ENCODE measurements at places on chromosomes 16 and 17. TPM values are rescaled to one million over a fixed set of nuclear protein-coding genes. Genes with fewer than 3 reads are reported as not detected.

DNA sequence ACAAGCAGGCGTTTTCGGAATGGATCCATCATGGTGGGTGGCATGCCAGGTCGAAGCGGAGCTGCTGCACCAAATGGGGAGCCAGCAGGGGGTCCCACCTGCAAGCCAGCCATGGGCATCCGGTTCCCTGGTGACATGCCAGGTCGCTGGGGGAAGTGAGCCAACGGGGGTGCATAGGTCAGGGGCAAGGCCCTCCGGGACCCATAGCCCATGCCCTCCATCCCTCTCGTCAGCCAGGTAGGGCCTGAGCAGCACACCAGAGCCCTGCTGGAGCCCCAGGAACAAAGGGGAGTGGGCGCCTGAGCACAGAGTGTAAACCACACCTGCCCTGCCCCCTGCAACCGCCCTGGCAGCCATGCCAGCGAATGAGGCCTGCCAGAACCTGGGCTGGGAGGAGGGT is 5.0 kb downstream of the SMARCD2 start:
- H3K4me3 ChIP-seq: no peak overlapping the region
- H3K27ac ChIP-seq: no peak overlapping the region
- DNase-seq: no peak
- peaks cover 31% of the 10 kb centered on the region for H3K4me1 ChIP-seq

DNA sequence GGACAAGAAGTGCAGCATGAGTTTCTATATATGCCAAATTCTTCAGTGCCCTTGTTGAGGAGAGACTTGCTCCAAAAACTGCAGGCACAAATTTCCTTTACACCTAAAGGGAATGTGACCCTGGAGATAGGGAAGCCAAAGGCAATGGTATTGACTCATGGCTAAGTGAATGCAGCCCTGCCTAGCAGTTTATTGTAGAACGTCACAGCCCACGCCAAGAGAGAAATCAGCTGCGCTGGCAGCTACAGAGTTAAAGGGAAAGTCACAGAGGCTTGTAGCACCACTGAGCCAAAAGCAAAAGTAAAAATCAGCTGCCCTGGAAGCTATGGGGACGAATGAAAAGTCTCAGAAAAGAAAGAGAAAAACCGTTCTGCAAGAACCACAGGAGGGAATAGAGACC is 10.1 kb downstream of the POLR3K start:
- no peak overlapping the region for H3K4me3 ChIP-seq
- no peak for DNase-seq
- H3K27me3 ChIP-seq: no peaks in the 10 kb centered on the region
- H3K27ac ChIP-seq: no peak overlapping the region

- H3K27me3 ChIP-seq: no peaks in the 10 kb centered on the region
- H3K27ac ChIP-seq: no peak overlapping the region
- H3K36me3 ChIP-seq: peaks cover 15% of the 10 kb centered on the region
Observed at GRCh38 chr16:22217890-22218730, 12.0 kb downstream of the EEF2K start.

GRCh38 chr17:79532107-79532790 is 78.6 kb downstream of the RBFOX3 start:
- H3K27me3 ChIP-seq: peaks cover 2% of the 10 kb centered on the region
- no peak for DNase-seq
- no peaks in the 10 kb centered on the region for H3K4me1 ChIP-seq
- H3K27ac ChIP-seq: no peak overlapping the region
- H3K36me3 ChIP-seq: no peaks in the 10 kb centered on the region

DNA sequence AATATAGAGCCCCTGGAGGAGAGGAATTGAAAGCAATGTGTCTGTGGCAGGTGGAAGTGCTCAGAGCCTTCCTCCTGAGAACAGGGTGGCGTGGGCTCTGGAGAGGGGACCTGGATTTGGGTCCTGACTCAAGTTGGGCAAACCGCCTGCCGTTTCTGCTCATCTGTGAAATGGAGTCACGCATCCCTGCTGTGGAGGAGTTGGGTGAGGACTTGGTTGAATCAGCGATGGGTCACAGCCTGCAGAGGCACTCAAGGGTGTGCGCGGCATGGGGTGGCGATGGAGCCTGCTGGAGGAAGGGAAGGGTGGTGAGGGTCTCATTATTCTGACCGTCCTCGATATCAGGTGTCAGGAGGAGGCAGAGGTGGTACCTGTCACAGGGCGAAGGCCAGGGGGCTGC is 3.1 kb downstream of the ADAD2 start:
- no peaks in the 10 kb centered on the region for H3K27me3 ChIP-seq
- H3K4me1 ChIP-seq: peaks cover 16% of the 10 kb centered on the region
- H3K27ac ChIP-seq: peak overlapping the region; percentile 78
- no peaks in the 10 kb centered on the region for H3K36me3 ChIP-seq

- no peaks in the 10 kb centered on the region for H3K4me1 ChIP-seq
- H3K36me3 ChIP-seq: no peaks in the 10 kb centered on the region
- no peak for DNase-seq
- no peak overlapping the region for H3K27ac ChIP-seq
- H3K27me3 ChIP-seq: peaks cover 6% of the 10 kb centered on the region
Observed at GRCh38 chr17:31721291-31722025, 137.6 kb downstream of the COPRS start.

GRCh38 chr16:57540906-57541753 is 1.3 kb upstream of the ADGRG5 start:
- peaks cover 55% of the 10 kb centered on the region for H3K4me1 ChIP-seq
- no peak for DNase-seq
- H3K27me3 ChIP-seq: no peaks in the 10 kb centered on the region
- H3K27ac ChIP-seq: peak overlapping the region; percentile 16
- H3K4me3 ChIP-seq: no peak overlapping the region
- no peaks in the 10 kb centered on the region for H3K36me3 ChIP-seq

DNA sequence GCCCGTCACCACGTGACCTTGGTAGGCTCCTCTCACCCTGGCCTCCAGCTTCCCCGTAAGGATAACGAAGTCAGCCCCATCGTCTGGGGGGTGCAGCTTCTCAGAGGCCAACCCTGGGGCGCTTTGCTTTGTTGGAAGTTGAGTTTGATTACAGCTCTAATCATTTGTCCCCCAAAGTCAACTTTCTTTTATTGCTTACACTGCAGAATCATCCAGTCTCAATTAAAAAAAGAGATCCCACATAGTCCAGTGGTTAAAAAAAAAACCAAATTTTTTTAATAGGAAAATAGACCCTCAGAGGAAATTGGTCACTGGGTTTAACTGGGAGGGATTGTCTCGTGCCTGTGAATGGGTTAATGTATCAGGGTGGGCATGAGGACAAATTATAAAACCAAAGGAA is 7.8 kb upstream of the GPRC5C start:
- H3K4me3 ChIP-seq: no peak overlapping the region

DNA sequence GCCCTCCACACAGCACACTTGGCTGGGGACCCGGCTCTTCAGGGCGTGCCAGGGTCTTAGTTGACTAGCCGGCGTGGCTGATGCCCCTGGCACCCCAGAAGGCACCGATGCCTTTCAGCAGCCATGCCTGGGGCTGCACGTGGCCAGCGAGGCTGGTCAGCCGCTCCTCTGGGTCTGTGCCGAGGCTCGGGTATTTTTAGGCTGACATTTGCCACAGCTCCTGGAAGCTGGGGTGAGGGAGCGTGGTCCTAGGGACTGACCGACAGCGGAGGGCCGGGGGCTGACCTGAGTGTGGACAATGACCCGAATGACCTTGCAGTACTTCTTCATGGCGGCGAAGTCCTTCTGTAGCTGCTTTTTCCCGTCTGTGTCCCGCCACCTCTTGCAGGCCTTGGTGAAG is 3.9 kb downstream of the RPL3L start:
- no peak overlapping the region for H3K4me3 ChIP-seq
- DNase-seq: no peak
- H3K36me3 ChIP-seq: no peaks in the 10 kb centered on the region
- peaks cover 3% of the 10 kb centered on the region for H3K4me1 ChIP-seq
- H3K27ac ChIP-seq: no peak overlapping the region

DNA sequence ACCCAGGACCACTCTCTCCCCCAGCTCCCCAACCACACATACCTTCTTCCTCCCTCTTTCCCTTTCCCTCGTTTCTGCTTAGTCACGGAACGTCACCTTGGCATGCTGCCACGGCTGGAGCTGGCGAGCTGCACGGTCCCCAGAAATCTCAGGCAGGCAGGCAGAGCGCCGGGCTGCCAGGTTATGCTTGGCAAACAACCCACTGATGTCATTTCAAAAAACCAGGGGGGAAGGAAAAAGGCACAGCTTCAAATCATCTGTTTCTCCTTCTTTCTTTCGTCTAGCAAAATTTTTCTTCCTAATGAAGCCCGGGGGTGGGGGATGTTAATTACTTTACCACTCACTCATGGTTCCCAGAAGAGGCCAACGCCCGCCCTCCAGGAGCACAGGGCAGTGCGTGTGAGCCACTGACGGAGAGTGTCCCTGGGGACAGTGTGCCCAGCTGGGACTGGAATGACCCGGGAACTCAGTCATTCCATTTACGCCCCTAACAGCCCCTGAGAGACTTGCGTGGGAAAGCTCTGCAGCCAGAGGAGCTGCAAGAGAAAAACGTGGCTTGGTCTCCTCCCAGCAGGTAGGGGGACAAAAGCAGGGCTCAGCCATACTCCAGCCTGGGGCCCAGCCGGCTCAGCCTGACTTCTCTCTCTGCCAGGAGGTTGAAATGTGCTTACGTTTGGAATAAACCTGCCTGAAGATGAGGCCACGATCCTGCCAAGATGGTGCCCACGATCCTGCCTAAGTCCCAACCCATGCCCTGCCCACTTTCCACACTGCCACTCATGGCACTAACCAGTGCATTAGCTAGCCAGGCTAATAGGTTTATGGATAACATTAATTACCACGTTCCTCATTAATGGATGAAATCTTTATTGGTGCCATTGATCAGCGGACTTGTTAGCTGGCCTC is 198.9 kb downstream of the ZFHX3 start:
- DNase-seq: no peak
- no peak overlapping the region for H3K27ac ChIP-seq
- H3K36me3 ChIP-seq: no peaks in the 10 kb centered on the region
- H3K4me1 ChIP-seq: peaks cover 6% of the 10 kb centered on the region
- H3K4me3 ChIP-seq: no peak overlapping the region

DNA sequence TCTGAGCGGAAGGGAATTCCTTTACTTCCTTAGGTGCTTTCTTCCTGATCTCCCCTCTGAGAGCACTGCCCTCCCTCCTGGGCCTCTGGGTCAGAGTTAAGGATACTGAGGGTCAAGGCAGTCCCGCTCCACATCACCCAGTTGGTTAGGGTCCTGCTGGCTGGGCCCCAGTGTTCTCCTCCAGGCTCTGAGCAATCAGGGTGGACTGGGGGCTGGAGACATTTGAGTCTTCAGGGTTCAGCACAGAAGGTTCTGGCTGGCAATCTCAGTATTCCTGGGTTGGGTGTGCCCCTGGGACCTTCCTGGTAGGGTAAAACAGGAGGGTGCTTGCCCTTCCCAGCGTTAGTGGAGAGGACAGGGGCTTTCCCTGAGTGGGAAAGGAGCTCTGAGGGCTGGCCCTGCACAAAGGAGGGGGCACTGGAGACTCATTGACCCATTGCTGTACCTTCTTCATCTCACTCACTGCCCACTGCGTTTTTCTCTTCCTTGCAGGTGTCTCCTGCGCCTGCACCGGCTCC is 448 bp downstream of the MT1M start:
- peak overlapping the region; percentile 52 for H3K4me3 ChIP-seq
- DNase-seq: no peak
- H3K27ac ChIP-seq: no peak overlapping the region
- peaks cover 66% of the 10 kb centered on the region for H3K27me3 ChIP-seq
- H3K36me3 ChIP-seq: no peaks in the 10 kb centered on the region
- peaks cover 21% of the 10 kb centered on the region for H3K4me1 ChIP-seq

- peaks cover 43% of the 10 kb centered on the region for H3K4me1 ChIP-seq
- H3K27me3 ChIP-seq: no peaks in the 10 kb centered on the region
- H3K27ac ChIP-seq: peak within 1 kb of the TSS; percentile 100
Observed at GRCh38 chr17:5419959-5420653, at the start of gene RPAIN. Gene RPAIN, plus strand, starts transcription at chr17:5420182. Its CDS starts 29 bp downstream, at chr17:5420211.

DNA sequence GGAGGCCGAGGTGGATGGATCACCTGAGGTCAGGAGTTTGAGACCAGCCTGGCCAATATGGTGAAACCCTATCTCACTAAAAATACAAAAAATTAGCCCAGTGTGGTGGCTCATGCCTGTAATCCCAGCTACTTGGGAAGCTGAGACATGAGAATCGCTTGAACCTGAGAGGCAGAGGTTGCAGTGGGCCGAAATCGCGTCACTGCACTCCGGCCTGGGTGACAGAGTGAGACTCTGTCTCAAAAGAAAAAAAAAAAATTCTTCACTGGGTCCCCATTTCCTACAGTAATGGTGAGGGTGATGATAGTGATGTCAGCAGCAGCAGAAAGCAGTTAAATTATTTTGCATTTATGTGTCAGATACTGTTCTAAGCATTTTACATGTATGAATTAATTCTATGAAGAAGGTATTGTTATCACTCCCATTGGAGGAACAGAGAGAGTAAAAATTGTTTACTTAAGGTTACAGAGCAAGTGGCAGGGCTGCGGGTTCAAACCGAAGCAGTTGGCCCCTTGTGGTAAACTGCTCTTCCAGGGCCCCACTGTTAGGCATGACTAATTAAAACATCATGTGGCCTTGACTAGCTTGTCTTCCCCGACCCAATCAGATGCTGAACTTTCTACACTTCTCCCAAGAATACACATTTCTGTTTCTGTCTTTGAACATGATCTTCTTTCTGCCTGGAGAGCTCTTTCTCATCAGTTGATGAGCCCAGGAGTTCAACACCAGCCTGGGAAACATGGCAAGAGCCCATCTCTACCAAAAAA is 45.8 kb downstream of the STAT3 start:
- H3K4me1 ChIP-seq: peaks cover 66% of the 10 kb centered on the region
- H3K4me3 ChIP-seq: peak overlapping the region; percentile 53
- H3K27ac ChIP-seq: peak overlapping the region; percentile 98
- peak; percentile 82 for DNase-seq
- H3K27me3 ChIP-seq: no peaks in the 10 kb centered on the region

- no peaks in the 10 kb centered on the region for H3K36me3 ChIP-seq
- DNase-seq: no peak
- peaks cover 17% of the 10 kb centered on the region for H3K4me1 ChIP-seq
- no peak overlapping the region for H3K4me3 ChIP-seq
- H3K27ac ChIP-seq: no peak overlapping the region
- H3K27me3 ChIP-seq: peaks cover 15% of the 10 kb centered on the region
Observed at GRCh38 chr17:55440391-55440790, 18.8 kb upstream of the MMD start.

DNA sequence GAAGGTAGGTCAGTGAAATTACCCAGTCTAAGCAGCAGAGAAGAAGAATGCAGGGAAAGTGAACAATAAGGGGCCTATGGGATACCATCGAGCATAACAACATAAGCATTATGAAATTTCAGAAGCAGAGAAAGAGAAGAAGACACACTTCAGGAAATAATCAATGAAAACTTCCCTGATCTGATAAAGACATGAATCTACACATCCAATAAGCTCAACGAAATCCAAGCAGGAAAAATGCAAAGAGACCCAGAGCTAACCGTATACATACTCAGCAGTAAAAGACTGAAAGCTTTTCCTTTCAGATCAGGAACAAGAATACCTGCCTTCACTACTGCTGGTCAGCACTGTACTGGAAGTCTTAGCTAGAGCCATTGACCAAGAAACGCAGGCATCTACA is 38.6 kb downstream of the WDR45B start:
- H3K27ac ChIP-seq: no peak overlapping the region
- no peak for DNase-seq
- no peak overlapping the region for H3K4me3 ChIP-seq
- no peaks in the 10 kb centered on the region for H3K4me1 ChIP-seq
- peaks cover 32% of the 10 kb centered on the region for H3K36me3 ChIP-seq
- H3K27me3 ChIP-seq: no peaks in the 10 kb centered on the region

Gene RNU2-1
- 2,288 TPM for total RNA-seq

Gene TMC5
- total RNA-seq: not detected

Gene HLF
- 1.0 TPM for total RNA-seq

Gene SEPTIN12
- not detected for total RNA-seq

Gene CHST6
- not detected for total RNA-seq

Gene NFATC2IP
- 69.2 TPM for total RNA-seq

Gene SPATA2L
- total RNA-seq: 6.5 TPM

Gene OTOP2
- not detected for total RNA-seq

Gene SLFN12L
- total RNA-seq: 23.3 TPM

Gene ICAM2
- total RNA-seq: 46.6 TPM

Gene KRTAP4-8
- total RNA-seq: not detected

Gene CLDN6
- not detected for total RNA-seq

Gene CDC6
- 171 TPM for total RNA-seq

All from activated CD4-positive, alpha-beta T cell treated with anti-CD3 and anti-CD28 coated beads for 36 hours (primary cell).